ENCODE measurements at places on chromosomes 2 and 18.

DNA sequence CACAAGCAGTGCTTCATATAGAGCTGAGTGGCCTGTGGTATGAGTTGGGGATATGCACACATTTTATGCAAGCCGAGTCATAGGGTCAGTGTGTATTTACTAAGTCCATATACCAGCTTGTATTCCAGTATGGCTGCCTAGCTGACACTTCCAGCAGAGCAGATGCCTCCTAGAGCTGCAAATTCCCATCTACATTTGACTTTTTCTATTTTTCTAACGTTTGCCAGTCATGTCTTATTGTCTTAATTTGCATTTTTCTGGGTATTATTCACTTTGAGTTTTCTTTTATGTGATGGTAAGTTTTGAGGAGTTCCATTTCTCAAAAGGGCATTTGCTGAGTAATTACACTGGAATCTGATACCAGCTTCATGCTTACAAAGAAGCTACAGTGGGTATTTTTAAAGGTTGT lies 334.5 kb upstream of the CDH2 start:
- no peak for DNase-seq

- no peak for DNase-seq
Measured at GRCh38 chr2:196415384-196415783, 224.1 kb upstream of the CCDC150 start.

- DNase-seq: no peak
Measured at GRCh38 chr2:173119944-173120343, 44.3 kb downstream of the MAP3K20 start.

- DNase-seq: no peak
Measured at GRCh38 chr18:68176901-68177300, 538.0 kb downstream of the TMX3 start.

GRCh38 chr18:79405781-79406575 lies 10.2 kb downstream of the NFATC1 start:
- DNase-seq: no peak

DNA sequence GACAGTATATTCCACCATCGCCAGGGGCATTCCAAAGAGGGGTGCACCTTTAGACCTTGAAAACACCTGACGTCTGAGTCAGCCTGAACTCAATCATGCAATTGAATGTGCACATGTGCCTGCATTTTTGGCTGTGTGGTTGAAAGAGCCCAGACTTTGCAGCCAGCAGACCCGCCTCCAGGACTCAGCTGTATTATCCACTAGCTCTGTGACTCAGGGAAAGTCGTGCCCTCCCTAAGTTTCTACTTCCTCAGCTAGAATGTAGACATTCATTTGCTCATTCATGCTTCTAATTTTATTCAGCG lies 94.2 kb downstream of the LRRC30 start:
- no peak for DNase-seq

Measured in GM04504 (cell line).